ACHN (cell line): ENCODE measurements at places on chromosomes 13 and 19.

GRCh38 chr19:485583-486236 lies 10.6 kb upstream of the MADCAM1 start:
- DNase-seq: peak; percentile 26

DNA sequence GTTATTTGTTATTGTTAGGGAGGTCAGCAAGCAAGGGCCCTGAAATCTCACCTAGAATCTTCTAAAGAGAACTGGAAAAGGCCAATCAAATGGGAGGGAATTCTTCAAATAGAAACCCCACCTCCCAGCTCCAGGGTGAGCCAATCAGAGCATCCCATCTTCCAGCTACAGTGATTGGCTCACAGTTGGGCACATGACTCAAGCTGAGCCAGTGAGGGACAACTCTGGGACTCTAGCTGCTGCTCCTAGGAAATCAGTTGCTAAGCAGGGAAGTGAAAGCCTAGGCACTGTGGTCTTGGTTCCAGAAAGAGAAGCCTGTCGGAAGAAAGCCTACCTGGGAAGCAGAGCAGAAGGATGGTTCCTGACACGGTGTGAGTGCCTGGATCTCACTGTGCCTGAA lies 13.4 kb downstream of the TM6SF2 start:
- DNase-seq: peak; percentile 14

DNA sequence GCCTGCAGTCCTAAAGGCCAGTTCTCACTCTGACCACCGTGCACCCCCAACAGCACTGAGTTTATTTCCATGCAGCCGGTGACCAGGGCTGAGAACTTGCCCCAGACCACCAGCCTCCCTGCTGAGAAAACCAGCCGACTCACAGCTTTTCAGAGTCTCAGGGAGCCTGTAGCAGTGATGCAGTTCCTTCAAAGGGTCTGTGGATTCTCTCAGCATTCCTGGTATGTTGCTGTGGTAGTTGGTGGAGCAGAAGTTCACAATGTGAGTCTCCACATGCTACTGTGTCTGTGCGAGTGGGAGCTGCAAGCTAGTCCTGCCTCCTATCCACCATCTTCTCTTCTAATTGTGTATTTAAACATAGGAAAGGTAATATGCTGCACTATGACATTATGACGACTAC lies 254.9 kb upstream of the KLF12 start:
- DNase-seq: no peak

- peak; percentile 53 for DNase-seq
Observed at GRCh38 chr13:91017669-91018053, 329.8 kb upstream of the MIR17HG start.

GRCh38 chr19:31357315-31357673 lies 8.1 kb upstream of the TSHZ3 start:
- no peak for DNase-seq

DNA sequence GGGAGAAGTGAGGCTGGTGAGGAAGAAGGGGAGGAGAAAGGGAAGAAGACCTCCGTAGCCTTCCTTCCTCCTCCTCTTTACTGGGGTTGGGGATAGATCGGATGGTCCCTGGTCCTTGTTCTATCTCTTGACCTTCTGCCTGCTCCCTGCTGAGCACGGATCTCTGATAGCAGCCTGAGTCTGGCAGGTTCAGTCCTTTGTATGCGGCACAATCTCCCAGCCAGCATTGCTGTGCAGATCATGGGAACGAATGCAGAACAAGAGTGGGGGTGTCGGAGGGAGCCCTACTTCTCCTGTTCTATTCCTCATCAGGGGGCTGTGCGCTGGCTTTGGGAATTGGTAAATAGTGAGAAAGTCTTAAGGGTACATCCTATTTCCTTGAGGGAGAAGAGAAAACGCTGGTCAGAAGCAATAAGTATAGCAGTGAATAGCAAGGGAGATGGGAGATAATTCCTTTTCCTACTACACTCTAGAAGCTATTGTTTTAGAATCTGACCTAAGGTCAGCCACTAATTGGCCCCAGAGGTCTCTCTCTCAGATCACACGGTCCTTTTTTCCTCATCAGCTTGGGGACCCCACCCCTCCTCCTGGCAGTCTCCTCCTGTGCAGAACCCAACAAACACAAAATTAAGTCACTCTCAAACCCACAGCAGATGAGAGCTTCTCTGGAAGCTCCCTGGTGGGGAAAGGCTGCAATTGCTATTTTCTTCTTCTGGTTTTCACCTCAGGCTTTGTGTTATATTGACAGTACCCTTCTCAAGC lies 41.0 kb downstream of the KL start:
- peak; percentile 22 for DNase-seq

DNA sequence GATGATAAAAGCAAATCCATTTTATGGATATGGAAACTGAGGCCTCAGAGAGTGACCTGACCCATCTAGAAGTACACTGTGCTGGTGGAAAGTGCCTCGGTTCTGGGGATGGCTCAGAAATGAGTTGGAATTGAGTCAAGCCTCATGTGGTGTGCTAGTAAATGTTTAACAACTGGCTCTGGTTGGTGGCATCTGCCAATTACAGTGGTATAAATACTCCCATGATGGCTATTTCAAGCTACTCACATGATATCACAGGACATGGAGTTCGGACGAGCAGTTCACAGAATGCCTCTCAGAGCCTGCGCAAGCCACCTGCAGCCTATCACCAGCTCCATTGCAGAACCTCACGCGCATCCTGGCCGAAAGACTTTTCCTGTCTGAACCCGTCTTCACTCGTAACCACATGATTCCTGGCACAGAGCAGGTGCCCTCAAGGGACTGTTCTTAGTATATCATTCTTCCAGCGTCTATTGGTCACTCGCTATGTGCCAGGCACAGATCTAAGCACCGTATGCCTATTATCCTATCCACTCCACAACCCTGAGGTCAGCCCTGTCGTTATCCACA lies 9.1 kb downstream of the TMEM150B start:
- no peak for DNase-seq

DNA sequence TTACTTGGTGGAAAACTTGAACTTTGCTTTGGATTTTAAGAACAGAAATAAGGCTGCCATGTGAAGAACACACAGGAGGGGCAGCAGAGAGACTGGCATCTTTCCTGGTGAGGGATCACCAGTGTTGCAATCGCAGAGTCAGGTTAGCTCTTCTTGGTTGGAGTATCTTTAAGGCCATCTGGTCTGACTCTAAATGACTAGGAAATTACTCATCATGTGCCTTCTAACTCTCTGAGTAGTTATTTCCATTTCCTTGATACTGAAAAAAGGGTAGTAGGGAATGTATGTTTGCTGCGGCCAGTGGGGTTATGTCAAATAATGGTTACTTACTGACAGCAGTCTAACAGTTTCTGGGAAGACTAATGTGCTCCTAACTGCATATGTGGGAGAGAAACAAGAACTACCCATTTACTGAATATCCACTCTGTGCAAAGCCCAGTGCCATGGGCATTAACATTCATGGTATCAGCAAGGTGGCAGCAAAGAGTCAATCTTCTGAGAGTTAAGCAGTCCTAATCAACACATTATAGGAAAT lies 122.1 kb downstream of the COG6 start:
- DNase-seq: peak; percentile 29

DNA sequence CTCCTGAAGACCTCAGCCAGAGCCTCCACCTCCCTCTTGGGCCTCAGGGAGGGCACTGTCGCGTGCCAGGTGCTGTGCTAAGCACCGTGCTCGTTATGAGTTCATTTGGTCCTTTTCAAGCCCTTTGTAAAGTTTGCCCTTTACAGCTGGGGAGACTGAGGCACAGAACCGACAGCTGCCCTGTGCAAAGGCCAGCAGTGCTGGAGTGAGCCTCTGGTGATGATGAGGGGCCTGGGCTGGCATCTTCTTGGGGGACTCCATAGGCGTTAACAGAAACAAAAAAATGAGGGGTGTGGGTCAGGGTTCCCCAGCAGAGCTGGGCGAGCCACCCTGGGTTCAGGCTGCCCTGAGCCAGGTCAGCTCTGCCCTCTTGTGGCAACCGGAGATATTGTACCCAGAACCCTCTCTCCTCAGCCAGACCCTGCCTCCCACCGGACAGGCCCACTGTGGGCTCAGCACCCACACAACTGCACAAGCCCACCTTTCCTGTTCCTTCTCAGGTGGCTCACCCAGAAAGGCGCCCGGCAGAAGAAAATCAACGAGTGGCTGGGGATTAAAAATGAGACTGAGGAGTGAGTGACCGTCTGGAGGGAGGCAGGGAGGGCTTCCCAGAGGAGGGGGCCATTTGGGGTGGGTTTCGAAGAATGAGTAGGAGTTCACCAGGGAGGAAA lies 5.5 kb upstream of the IFI30 start:
- peak; percentile 41 for DNase-seq

DNA sequence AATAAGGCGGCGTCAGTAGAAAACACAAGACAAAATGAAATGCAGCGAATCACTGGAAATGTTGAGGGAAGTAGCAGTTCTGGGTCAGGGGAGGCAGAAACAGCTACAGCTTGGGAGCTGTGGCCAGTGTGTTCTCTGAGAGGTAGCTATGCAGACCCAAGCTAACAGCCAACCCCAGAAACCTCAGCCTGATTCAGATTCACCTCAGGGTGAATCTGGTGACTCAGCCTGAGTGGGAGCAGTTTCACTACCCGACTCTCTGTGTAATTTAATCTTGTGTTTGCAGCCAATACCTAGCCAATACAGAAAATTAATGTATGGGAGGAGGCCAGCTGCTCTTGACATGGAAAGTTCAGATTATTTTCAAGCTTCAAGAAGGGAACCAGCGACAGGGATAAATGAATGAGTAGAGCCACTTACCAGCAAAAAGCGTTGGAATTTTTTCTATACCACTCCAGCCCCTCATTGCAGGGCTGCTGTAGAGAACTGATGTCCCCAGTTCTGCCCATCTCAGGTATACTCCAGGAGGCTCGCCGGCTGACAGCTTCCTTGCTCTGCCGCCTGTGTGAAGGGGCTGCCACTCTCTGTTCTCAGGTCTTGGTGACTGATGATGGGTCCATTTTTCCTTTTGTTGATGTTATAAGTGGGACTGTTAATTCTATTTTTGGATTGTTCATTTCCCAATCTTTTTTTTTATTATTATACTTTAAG lies 8.9 kb downstream of the IGFL3 start:
- peak; percentile 58 for DNase-seq

GRCh38 chr13:26590951-26591350 lies 33.5 kb downstream of the WASF3 start:
- DNase-seq: no peak

- no peak for DNase-seq
Observed at GRCh38 chr13:69737129-69737935, 370.3 kb upstream of the ATXN8OS start.

- DNase-seq: peak; percentile 62
Observed at GRCh38 chr13:51814825-51815650, 11.1 kb upstream of the DHRS12 start.

GRCh38 chr19:16018801-16019551 lies 57.3 kb upstream of the TPM4 start:
- no peak for DNase-seq

DNA sequence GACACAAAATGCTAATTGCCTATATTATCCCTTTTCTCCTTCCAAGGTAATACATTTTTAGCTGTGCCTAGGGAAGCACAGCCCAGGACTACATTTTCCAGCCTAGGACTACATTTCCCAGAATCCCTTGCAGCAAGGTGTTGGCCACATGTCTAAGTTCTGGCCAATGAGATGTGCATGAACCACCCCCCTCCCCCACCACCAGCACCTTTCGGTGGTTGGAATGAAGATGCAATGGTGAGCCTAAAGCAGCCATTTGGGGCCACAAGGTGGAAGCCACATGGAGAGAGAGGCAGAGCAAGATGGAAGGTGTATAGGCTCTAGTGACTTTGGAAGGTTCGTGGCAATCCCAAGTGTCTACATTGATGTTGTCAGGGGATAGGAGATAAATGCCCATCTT lies 16.2 kb downstream of the UNC13A start:
- peak; percentile 15 for DNase-seq
